ENCODE measurements at places on chromosomes 6 and 20.

GRCh38 chr6:15026832-15027231 is 219.0 kb upstream of the JARID2 start:
- no peak for DNase-seq

DNA sequence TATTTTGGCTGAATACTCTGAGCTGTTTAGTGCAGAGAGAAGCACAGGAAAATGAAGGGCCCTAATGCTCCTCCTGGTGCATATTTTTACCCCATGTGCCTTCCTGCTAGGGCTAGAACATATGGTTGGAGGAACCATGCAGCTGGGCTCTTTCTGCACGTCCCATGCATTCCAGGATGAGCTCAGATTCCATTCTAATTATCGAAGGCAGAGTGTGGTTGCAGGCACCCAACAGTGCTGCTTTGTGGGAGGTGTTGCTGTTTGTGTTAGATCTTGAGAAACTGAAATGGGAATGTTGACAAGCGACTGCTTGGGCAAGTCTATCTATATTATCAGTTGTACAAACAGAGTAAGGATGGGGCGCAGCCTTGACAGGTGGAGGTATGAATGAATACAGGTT is 419.5 kb downstream of the DHX35 start:
- DNase-seq = no peak

- DNase-seq = no peak
Observed at GRCh38 chr20:3842348-3842930, 4.2 kb upstream of the MAVS start.

GRCh38 chr6:79833264-79833963 is 113.9 kb downstream of the ELOVL4 start:
- DNase-seq = no peak

DNA sequence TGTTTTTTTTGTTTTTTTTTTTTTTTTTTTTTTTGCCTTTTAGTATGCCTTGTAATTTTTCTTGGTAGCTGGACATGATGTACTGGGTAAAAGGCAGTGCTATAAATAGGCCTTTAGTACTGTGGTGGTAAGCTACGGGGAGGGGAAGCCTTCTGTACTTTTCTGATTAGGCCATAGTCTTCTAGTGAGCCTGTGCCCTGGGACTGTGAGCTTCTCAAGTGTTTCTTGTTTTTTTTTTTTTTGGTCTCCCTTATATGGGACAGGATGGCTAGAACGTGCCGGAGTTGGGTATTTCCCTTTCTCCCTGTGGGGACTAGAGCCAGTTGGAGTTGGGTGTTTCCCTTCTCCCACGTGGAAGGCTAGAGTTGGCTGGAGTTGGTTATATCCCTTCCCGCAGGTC is 59.4 kb upstream of the PRELID3B start:
- DNase-seq = no peak

DNA sequence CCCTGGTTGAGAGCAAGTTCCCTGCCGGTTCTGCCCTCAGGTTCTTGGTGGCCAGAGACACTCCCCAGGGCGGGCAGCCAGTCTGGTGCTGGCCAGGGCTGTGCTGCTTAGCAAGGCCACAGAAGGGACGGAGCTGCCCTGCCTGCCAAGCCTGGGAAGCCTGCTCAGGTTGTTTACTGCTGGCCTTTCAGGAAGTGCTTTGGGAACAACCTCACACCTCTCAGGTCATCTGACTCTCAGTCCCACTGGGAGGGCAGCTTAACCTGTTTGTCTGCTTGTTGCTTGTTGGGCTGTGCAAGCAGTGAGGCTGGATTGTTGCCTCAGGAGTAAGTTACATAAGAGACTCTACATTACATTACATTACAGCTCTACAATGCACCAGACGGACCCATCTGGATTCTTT is 75.8 kb upstream of the AFDN start:
- no peak for DNase-seq

DNA sequence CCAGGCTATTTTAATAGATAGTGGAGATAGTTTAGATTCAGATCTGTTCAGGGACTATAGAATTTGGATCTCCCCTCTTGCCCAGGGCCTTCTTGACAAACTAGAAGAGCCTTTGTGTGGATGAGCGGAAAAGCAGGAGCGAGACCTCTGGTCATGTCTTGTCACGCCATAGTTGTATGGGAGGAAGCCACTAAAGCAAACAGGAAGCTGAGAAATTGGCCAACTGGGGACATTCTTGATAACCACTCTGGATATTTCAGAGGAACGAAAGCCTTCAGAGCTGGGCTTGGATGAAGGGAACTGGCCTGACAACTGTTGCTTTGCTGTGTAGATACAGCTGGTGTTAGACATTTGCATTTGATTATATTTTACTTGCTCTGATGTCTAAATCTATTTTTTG is 54.1 kb upstream of the EXOC2 start:
- no peak for DNase-seq

GRCh38 chr6:31055441-31055840 is 45.2 kb downstream of the MUC22 start:
- no peak for DNase-seq

DNA sequence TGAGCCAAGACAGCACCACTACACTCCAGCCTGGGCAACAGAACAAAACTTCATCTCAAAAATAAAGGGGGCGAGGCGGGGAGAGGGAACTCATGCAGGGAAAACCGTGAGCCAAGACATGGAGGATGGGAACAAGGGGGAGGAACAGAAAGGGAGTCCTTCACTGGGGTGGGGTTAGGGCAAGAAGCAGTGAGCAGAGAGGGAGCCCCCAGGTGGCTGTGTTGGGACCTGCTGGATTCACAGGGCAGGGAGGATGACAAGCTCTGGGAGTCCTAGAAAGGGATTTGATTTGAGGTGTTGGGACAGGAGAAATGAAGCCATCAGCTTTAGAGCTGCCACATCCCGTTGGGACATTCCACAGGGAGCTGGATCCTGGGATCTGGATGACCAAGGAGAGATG is 90.6 kb upstream of the TOP1 start:
- DNase-seq = no peak

- no peak for DNase-seq
Observed at GRCh38 chr6:53862662-53863462, 68.1 kb downstream of the LRRC1 start.

GRCh38 chr6:81816380-81816779 is 63.9 kb upstream of the TENT5A start:
- DNase-seq = no peak

- no peak for DNase-seq
Observed at GRCh38 chr6:50653253-50653652, 60.1 kb upstream of the TFAP2D start.

DNA sequence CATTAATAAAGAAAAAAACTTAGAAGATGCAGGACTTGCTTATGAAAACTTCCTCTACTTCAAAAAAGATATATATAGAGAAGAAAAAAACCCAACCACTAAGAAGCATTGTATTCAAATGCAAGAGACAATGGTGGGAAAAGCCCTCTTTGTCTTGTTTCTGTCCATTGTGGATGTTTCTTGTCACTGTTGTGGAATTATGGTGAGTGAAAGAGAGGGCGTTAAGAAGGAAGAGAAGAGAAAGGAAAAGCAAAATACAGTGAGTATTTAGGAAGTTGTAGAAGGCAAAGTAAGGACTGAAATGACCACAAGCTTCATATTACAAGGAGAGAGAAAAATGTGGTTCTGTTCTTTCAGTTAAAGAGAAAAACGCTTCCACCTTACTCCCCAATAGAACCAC is 14.1 kb upstream of the THBD start:
- no peak for DNase-seq

DNA sequence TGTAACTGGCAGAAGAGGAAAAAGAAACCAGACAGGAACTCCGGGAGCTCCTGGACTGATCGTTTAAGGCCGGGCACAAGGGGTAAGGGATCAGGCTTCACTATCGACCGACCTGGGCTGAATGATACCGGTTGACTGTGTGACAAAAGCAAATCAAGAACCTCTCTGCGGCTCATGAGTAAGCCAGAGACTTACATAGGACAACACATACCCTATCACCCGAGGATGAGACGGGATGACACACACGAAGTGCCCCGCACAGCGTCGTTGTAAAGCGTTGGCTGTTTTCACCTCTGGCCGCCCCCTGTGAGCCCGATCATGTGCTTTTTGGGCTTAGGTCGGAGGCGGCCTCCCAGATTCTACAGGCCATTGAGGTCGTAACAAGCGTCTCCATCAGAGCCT is 695 bp upstream of the TGIF2 start:
- no peak for DNase-seq

DNA sequence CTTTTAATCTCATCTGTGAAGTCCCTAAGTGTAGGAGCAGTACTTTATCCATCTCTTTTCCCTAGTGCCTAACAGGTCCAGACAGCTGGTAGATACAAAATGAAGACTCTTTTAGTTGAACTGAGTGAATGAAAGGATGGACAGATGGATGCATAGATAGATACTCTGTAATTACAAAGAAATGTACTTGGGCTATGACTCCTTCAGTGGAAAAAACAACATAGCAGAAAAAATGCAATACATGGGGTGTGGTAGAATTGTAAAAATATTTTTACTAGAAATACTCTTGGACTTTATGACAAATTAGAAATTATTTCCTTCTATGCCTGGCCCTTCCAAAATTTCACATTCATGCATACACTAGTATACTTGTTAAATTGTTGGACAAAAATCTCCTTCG is 29.3 kb downstream of the KCNQ5 start:
- no peak for DNase-seq

GRCh38 chr6:146898069-146898887 is 299.5 kb downstream of the ADGB start:
- DNase-seq = no peak

GRCh38 chr20:52922436-52922835 is 49.7 kb upstream of the TSHZ2 start:
- no peak for DNase-seq

DNA sequence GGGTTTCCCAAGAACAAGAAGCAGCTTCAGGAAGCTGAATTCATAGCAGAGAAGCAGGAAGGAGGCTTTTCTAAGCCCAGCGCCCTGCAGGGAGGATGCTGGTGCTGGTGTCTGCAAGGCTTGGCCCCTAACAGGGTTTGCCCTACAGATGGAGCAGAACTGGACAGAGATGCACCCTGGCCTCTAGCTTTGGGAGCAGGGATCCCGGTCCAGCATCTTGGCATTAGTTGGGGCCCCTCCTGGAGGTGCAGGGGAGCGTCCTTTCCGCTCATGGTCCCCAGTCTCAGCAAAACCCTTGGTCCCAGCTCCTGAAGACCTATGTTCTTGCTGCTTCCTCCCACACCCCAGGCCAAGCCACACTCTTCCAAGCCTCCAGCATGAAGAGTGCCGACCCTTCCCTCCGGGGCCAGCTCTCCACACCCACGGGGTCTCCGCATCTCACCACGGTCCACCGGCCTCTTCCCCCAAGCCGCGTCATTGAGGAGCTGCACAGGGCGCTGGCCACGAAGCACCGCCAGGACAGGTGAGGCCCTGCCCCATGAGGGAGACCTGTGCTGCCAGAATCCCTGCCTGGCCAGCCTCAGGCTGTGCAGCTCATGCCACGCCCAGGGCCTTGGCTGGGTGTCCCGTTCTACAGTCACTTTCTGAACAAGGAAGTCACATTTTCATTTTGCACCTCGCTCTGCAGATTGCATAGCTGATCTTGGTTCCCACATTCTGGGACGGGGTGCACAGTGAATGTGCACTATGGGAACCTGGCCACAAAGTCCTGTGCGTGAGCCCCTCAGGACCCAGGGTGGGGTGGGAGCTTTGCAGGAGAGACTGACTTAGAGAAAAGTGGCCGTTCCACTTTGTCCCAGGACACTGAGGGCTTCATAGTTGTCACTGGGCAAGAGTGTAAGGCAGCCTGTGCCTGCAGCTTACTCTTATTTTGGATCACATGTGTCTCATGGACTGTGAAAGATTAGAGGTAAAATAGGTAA is 160.2 kb downstream of the SYCP2 start:
- DNase-seq = no peak

DNA sequence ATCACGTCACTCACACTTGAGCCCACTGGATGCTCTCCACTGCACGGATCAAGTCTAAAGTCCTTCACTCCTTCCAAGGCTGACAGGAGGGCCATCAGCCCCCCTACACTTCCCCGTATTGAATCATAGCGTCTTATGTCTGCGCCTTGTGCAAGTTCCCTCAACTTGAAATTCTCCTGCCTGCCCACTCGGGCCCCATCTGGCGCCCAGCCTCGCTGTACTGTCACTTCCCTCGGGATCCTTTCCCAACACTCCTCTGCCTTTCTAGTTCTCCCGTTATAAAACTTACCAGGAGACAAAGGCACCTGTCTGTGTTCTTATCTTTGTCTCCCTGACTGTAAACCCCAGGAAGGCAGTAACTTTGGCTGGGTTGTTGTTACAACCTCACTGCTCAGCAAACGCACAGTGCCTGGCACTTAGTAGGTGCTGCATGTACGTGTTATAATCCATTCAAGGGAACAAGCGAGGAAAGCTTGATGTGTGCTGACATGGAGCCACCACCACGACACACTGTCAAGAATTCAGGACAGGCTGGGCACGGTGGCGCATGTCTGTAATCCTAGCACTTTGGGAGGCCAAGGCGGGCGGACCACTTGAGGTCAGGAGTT is 33.8 kb upstream of the ZFAND3 start:
- DNase-seq = no peak

DNA sequence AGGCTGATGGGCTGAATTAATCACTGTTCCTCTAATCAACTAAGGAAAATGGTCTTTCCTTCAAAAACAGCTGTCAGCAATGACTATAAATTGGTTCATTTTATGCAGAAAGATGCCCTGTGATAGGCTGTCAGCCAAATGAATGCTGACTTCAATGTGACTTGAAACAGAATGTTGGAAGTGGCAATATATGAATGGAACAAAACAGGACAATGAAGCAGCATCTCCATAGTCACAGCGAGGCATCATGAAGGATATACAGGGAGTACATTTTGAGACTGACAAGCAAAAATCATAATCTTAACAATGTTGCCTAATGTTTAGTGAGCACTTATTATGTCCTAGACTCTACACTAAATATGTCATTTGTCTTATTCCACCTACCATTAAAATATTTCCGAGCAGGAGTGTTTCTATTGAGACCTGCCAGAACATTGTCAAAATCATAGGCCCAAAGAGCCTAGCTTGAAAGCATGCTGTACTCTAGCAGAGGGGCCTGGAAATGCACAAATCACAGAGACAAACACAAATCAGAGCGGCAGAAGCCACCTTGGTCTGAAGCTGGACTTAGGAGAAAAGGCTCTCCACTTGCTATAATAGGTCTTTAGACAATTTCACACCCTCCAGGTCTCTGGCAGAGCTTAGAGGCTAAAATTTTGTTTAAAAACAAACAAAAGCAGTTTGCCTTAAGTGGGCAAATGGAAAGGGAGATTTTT is 63.3 kb downstream of the FAM50B start:
- DNase-seq = no peak

DNA sequence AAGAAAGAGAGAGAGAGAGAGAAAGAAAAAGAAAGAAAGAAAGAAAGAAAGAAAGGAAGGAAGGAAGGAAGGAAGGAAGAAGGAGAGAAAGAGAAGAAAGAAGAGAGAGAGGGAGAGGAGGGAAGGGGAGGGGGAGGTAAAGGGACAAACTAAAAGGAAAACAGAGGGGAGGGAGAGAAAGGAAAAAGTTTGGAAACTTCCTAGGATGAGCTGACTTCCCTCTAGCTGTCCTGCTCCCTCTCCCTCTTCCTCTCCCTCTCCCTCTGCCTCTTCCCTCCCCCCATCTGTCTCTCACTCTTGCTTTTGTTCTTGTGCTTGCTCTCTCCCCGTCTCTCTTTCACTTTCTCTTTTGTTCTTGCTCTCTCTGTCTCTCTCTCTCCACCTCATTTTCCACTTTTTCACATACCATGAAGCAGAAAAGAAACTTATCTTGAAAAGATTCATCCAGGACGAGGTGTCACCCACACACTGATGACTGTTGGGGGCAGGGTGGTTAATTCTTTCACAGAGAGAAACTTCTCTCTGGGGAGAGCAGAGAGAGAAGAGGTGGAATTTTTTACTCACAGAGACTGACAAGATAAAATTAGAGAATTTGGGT is 56.4 kb upstream of the DUSP22 start:
- DNase-seq = no peak

- no peak for DNase-seq
Observed at GRCh38 chr6:38103921-38104320, 284.4 kb downstream of the ZFAND3 start.
